NCI-H2029 (cell line): ENCODE measurements at places on chromosomes 2 and 18.

DNA sequence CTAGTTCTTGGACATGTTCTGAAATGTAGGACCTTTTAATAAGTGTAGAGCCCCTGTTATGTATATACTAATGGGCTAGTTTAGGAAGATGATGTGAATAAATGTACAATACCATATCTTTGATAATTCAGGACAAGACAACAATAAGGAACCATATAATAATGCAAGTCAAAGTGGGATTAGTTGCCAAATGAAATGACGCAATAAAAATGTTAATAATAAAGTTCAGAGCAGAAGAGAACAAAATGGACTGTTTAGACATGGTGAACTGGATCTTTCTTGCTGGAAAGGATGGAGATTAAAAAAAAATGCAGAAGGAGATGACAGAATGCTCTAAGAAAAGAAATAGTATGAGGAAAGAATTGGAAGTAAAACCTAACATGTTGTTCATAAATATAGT is 43.7 kb downstream of the MMADHC start:
- no peak for DNase-seq

DNA sequence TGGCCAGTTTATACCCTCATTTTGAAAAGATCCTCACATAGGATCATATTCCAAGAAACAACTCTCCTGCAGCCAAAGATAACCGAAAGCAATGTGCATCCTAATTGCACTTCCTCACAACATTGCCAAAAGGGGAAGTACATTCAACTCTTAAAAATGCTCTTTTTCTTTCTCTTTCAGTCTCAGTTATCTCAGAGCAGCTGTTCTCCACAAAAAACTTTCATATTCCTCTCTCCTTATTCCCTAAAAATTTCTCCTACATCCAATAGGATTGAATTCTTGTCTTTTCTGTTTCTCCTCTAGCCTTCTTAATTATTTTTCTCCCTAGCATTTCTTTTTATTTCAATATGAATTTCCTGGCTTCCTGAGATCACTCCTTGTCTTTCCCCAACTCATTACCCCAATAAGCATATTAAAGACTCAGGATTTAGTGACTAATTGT is 7.4 kb upstream of the VRK2 start:
- DNase-seq = no peak

DNA sequence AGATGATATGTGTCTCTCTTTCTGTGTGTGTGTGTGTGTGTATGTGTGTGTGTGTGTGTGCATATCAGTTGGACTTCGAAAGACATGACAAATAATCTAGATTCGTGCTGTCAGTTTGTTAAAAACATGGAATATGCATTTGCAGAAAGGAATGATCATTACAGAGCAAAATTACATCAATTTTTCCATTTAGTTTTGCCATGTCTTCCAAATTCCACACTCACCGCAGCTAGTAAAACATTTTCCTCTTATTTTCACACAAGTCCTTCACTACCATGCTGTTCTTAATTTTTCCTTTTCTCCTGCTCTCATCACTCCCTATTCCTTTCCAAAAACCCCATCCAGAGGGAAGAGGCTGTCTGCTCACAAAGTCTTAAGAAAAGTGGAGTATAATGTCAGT is 1191.4 kb upstream of the SLC39A10 start:
- no peak for DNase-seq

- DNase-seq = no peak
Measured at GRCh38 chr2:147428120-147428747, 416.6 kb upstream of the ACVR2A start.

DNA sequence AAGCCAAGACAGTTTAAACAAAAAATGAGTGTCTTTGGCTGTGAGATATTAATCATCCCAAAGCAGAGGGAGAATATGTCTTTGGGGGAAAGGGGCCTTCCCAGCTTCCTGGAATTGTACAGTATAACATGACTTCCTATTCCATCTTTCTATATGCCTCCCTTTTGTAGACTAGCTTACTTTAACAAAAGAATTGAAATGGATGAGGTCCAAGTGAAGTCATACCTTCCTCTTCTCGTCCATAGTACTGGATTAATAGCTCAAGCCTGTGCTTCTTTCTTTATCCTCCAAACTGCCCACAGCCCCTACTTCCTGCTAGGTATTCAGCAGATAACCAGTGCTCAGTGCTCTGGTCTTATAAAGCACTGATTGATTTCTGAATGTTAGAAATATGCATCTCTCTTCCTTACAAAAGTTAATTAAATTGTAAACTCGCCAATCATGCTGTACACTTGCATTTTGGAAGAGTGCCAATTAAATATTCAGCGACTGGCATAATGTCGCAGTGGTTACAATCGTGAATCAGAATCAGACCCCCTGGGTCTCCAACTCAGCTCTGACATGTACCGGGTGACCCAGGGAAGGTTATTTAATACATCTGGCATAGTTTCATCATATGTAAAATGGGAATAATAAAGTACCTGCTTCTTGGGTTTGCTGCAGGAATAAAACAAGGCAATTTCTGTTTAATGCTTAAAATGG is 325.1 kb downstream of the RND3 start:
- DNase-seq = no peak
